ENCODE measurements at places on chromosomes 11 and 22.

- DNase-seq: no peak
Measured at GRCh38 chr11:94934846-94935245, 38.5 kb downstream of the CWC15 start.

- no peak for DNase-seq
Measured at GRCh38 chr11:94129512-94130297, 1.1 kb downstream of the PANX1 start.

GRCh38 chr11:8092587-8093424, 11.8 kb downstream of the TUB start:
- DNase-seq: no peak

- no peak for DNase-seq
Measured at GRCh38 chr22:45246060-45246985, 5.6 kb upstream of the KIAA0930 start.

GRCh38 chr11:63687845-63688244, 6.5 kb downstream of the RTN3 start:
- DNase-seq: no peak

GRCh38 chr11:47461876-47462275, 12.9 kb upstream of the RAPSN start:
- no peak for DNase-seq

DNA sequence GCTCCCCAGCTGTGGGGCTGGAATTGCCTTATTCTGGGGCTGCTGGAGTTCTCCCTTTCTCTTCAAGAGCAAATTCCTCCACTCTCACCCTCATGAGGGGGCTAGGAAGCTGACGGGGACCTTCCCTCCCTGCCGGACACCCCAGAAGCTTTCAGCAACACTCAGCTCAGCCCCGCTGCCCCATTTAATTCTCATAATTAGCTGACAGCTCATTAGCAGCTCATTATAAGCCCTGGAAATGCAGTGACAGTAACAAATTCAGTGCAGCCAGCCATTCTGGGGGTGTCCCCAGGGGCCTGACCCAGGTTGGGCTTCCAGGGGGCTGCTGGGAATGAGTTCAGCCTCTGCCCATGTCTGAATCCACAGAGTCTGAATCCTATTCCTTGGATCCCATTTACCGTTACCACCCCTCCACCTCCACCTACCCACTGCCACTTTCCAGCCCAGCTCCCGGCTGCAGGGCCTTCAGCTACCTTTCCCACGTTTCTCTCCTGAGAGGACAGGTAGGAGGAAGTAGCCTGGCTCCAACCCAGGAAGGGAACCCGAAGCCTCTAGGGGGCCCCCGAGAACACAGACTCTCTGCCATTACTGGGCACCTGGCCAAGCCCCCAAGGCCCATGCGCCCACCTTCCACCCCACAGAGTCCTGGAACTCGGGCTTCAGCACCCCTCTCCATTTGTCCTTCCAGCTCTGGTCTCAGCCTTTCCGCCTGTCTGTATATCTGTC, 101.7 kb upstream of the LMO1 start:
- no peak for DNase-seq

GRCh38 chr11:47213950-47214565, 716 bp upstream of the DDB2 start:
- peak; percentile 66 for DNase-seq

DNA sequence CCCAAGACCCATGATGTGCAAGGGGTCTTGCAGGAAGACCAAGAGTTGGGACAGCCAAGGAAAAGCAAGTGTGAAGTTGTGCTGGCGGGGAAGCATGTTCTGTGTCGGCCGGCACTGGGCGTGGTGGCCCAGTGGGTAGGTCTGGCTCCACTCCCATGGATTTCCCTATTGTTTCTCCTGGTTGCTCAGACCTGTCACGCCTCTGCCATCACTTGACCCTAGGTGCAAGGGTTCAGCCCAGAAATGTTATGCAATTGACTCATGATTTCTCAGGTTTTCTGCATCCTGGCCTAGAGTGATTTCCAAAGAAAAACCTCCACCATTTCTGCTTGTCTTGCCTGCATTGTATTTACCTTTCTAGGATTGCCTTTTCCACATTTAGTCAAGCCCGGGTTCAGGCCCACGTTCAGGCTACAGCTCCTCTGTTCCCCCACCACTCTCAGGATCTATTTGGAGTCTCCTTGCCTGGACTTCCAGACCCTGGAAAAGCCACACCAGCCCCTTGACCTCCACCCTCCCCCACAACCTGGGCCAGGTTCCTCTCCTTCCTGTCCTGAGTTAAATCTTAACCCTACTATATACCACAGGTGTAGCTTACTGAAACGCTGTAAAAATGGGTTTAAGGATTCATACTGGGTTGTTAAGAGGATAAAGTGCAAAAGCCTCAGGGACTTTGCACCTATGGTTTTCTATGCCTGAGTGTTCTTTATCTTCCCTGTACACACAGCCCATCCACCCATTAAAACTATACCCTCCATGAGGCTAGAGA, 17.5 kb upstream of the FOLR1 start:
- DNase-seq: no peak

DNA sequence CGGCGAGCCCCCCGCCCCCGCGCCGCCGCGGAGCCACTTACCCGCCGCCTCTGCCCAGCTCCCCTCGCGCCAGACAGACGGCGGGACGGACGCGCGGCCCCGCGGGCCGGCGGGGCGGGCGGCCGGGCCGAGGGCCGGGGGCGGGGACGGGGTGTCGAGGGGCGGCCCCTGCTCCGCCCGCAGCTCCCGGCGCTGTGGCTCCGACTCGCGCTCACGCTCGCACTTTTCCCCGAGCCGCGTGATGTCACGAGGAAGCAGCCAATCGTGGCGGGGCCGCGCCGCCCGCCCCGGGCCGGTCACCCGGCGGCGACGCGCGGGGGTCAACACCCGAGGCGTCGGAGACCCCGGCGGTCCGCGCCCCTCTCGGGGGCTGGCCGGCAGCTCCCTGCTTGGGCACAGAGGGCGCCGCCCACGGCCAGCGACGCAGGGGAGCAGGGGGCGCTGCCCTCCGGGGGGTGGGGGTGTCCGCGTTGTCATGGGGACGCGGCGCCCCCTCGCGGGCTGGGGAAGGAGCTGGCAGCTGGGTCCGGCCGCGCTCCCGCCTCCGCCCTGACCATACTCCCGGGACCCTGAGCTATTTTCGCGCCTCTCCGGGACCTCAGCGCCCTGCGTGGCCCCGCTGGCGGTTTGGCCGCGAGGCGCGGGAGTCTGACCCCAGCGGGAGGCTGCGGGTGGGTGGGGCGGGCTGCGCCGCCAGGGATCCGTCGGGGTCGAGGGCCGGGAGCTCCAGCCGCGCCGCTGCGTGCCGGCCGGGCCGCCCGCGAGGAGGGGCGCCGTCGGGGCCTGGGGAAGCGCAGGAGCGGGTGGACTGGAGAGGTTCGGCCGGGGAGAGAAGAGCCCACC, at the start of gene CHRM4:
TSS of gene CHRM4 (minus strand) at position 199 of the 843 bp plus-strand sequence. CDS start 5,219 bp downstream, outside the sequence.
- DNase-seq: no peak

- no peak for DNase-seq
Measured at GRCh38 chr22:44329179-44329796, 16.5 kb upstream of the SHISAL1 start.

GRCh38 chr22:30270832-30271231, 4.2 kb upstream of the OSM start:
- DNase-seq: no peak

DNA sequence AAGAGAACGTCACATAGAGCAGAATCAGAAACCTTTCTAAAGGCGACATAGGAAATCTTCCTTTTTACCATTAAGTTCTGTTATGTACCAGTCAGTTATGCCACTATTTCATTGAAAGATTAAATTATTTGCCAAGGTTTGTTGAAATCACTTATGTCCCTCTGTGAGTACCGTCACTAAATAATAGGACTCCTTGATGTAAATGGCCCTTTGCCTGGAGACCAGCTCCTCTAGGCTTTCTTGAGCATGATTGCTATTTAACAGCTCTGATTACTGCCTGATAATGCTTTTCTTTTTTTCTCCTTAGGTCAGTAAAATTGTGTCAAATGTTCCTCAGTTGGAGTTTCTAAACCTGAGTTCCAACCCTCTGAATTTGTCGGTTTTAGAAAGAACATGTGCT, 29.3 kb downstream of the TBCEL start:
- no peak for DNase-seq

DNA sequence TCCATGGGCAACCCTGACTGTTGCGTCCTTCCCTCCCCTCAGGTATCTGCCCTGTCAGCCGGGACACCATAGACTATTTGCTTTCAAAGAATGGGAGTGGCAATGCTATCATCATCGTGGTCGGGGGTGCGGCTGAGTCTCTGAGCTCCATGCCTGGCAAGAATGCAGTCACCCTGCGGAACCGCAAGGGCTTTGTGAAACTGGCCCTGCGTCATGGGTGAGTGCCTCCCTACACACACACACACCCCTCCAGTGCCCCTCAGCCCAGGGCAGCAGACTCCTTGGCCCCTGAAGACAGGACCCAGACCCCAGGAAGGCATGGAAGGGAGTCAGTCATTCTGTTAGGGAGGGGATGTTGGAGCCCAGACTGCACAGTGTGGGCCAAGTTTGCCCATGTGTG, 17.9 kb upstream of the UVRAG start:
- DNase-seq: no peak

- no peak for DNase-seq
Measured at GRCh38 chr22:17966403-17966717, 58.0 kb downstream of the MICAL3 start.

- no peak for DNase-seq
Measured at GRCh38 chr11:8698917-8699441, 16.4 kb downstream of the RPL27A start.

GRCh38 chr11:24615451-24616160, 118.8 kb downstream of the LUZP2 start:
- DNase-seq: no peak

DNA sequence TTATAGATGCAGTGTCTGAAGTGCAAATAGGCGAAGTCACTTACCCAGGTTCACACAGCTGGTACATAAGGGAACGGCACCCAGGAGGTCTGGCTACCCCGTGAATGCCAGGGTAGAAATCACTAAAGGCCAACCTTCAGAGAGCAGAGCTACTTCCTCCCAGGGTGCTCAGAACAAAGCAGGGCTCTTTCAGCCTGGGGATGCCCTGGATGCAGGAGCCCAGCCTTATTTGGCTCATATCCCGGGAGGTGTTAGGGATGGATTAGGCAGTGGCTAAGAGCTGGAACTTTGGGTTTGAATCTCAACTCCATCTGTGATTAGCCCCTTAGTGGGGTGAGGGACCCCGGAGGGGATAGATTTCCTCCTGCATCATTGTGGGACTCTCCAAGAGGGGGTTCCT, 33.1 kb upstream of the ASPHD2 start:
- DNase-seq: no peak

- no peak for DNase-seq
Measured at GRCh38 chr22:25735650-25736049, 6.3 kb upstream of the MYO18B start.

DNA sequence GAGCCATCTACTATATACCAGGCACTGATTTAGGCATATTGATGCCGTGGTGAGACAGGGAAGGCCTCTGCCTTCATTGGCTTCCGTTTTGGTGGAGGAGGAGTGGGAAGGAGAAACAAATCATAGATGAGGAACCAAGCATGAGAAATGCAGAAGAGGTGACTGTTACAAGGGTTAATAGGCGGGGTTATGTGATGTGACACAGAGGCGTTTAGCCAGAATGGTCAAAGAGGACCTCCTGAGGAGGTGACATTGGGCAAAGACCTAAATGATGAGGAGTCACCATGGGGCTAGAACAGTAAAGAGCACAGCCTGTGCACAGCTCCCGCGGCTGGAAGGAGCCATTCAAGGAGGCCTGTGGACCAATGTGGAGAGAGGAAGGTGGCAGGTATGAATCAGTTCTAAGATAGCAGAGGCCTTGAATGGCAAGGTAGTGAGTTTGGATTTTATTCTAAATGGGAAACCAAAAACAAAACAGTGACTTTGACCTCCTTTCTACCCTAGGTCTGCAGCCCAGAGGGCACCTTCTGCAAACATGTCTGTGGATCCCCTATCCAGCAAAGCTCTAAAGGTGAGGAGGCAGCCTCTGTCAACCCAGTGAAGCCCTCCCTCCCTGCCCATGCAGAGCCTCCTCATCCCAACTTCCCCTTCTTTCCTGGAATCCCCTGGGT, 11.7 kb downstream of the MAFF start:
- no peak for DNase-seq

GRCh38 chr22:44365832-44366231, 53.1 kb upstream of the SHISAL1 start:
- DNase-seq: no peak

DNA sequence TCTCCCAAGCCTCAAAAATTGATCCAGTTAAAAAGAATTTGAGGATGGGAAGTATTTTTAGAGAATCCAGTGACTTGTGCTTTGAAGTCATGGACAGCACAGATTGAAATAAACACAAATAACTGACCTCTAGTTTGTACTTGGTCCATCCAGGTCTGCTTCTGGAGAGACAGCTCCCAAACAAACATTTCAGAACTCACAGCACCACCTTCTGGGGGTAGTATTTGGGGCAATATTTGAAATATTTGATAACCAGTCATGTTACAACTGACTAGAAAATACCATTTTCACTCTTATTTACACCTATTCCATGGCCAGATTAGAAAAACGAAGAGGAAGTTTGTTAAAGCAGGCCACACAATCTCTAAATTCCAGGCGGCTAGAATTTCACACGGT, 56.2 kb downstream of the CTSC start:
- DNase-seq: no peak

DNA sequence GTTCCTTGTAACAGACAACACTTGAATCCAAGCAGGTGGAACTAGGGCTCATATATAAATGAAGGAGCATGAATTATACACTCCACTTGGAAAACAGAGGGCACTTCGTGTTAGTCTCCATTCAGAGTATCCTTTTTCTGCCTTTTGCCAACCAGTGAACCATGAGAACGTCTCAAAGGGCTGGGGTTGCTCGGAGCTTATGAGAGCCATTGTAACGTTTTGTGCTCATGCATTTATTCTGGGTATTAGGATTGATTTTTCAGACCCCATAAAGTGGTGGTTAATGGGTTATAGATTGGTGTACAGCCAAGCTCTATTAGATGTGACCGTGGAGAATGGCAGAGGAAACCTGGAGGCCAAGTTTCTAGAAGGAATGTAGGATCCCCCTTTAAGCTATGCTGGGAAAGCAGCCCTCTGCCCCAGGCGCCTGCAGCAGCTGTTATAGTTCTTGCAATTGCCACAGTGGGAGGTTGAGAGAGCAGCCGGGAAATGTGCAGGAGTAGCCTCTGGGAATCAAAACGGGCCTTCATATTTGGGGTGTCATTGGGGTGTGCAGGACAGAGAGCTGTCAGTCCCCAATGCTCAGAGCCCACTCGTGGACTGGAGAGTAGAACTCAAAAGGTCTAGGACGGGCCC, 54.6 kb upstream of the ASPHD2 start:
- DNase-seq: no peak

- no peak for DNase-seq
Measured at GRCh38 chr11:56910046-56910773, 78.5 kb upstream of the OR5AK2 start.
